CD8-positive, alpha-beta T cell (primary cell): ENCODE measurements at places on chromosomes 4 and X.

DNA sequence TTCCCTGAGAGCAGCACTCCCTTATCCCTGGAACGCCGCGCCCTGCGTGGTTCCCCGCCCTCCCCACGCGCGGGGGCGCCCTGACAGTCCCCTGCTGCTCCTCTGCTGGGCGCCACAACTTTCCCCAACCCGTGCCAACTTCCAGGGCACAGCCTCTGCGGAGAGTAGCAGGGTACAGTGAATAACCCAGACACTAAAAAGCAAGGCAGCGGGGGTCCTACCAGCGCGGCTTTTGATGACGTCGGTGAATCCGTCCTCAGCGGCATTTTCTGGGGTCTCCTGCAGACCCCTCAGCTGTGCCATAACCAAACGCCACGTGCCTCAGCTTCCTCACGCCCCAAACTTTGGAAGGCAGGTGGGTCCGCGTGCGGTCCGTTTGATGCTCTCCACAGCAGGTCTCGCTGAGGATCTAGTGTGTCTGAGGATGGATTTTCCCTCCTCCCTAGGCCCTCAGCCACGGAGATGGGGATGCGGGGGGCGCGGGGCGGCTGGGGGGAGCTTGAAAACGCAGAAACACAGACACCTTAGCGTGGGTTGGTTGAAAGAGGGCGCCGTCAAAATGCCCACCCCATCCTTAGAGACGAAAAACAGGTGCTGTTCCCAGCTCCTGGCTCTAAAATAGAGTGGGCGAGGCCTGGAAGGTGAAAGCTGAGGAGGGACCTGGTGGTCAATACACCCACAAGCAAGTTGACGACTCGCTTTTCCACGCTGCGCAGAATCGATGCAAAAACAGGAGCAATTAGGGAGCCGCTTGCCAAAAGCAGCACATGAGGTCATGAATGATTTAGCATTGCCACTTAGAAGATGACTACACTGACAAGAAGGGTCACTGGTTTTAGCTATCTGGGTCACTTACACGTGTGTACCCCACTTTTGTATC is 405.6 kb downstream of the FAM47A start:
- no peak for DNase-seq

- DNase-seq = no peak
Measured at GRCh38 chr4:76892601-76893000, 5.3 kb downstream of the SOWAHB start.

DNA sequence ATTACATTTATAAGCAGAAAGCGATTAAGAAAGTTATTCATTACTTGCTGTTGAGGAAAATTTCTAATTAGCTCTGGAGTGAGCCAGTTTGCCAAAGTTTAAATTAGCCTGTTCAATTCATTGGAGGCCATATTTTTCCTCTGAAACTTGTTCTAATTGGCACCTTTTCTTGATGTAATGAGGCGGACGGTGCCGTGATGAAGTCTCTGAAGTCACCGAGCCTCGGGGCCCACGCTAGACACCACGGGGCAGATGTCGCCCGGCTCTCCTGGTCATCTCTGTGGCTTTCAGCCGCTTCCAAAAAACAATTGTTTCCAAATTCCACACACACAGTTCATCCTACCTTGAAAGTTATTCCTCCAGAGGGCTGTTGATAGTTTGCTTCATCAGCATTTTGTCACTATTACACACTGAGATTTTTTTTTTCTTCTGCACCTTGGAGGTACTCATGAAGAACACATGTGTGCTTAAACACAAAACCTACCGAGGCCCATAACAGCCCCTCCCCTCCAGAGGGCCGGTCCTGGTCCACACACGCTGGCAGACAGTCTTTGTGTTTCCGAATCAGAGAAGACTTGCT is 3.9 kb upstream of the CTAG2 start:
- no peak for DNase-seq

GRCh38 chrX:23003116-23003515 is 3.4 kb downstream of the DDX53 start:
- no peak for DNase-seq

GRCh38 chr4:189084671-189085070 is 856.0 kb upstream of the FRG1 start:
- no peak for DNase-seq

GRCh38 chr4:99807666-99808065 is 9.0 kb upstream of the DAPP1 start:
- DNase-seq = no peak

DNA sequence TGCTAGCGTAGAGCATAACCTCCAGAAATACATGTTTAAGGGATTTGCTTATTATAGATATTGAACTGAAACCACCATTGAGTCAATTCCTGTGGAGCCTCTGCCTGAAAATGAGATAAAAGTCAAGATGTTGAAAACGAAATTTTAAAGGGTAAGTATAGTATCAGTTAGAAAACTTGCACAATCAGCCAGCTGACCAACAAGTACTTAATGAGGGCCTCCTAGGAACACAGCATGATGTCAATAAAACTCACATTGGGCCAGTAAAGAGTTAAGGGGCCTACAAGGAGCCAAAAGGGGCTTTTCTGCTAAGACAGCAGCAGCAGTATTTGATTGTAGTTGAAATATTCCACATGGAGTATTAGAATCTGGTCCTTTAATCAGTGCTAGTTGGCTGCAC is 314.1 kb upstream of the PPARGC1A start:
- DNase-seq = no peak

- DNase-seq = no peak
Measured at GRCh38 chr4:46667790-46668189, 241.3 kb downstream of the COX7B2 start.

- DNase-seq = no peak
Measured at GRCh38 chrX:26586570-26586969, 370.6 kb downstream of the MAGEB5 start.

GRCh38 chrX:133985164-133985966 is at the start of gene GPC3:
TSS of gene GPC3 (minus strand) at chrX:133985594.
- no peak for DNase-seq

DNA sequence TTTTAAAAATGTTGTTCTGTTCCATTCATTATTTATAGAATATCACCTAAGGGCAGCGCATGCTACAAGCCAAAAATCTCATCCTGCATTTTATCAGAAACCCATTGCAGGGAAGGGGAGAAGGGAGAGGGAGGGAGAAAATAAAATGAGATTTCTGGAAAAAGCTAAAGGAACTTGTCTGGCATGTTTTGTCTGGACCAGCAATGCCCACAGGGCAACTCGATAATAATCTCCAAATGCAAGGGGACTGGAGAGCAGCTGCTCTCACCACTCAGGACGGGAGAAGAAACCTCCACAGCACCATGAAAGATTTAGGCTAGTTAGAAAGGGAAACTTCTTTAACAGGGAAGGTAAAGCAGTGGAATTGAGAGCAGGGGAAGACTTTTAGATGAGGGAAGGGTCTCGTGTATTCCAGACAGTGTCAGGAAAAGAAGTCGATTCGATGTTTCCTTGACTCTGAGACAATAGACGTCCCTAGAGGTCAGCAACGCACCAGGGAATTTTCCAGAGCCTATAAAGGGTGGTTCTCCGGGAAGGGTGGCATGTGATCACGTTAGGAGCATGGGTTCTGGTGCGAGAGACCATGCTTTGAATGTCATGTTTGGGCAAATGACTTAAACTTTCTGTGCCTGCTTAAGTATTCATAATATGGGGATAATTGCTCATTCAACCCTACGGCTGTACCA is 132.2 kb upstream of the NDP start:
- DNase-seq = no peak

GRCh38 chr4:94653984-94654609 is 103.7 kb upstream of the BMPR1B start:
- DNase-seq = no peak

- DNase-seq = no peak
Measured at GRCh38 chr4:171676555-171677215, 136.5 kb upstream of the GALNTL6 start.

GRCh38 chrX:155841232-155841631 is 39.9 kb upstream of the VAMP7 start:
- no peak for DNase-seq

GRCh38 chr4:77800077-77800476 is 19.1 kb downstream of the CNOT6L start:
- no peak for DNase-seq

GRCh38 chrX:2332252-2332651 is 168.5 kb downstream of the DHRSX start:
- DNase-seq = no peak

DNA sequence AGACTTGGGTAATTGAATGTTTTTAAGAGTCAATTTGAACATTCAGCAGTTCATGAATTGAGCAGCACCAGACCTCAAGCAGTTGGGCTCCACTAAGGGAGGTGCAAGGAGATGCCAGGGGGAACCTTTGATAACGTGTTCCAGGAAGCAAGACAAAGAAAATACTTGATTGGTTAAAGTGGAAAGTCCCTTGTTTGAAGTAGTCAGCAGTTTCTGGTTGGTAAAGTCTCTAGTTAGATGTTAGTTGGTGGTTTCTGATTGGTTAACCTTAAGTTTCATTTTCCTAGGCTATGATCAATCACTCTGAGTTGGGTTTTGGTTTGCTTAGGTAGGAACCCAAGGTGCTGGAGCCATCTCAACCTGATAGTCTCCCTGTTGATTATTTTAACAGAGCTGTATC is 4.0 kb downstream of the HERC6 start:
- no peak for DNase-seq

GRCh38 chr4:1447676-1448588 is 41.7 kb upstream of the NKX1-1 start:
- DNase-seq = no peak

- DNase-seq = no peak
Measured at GRCh38 chr4:94715726-94716125, 42.0 kb upstream of the BMPR1B start.

GRCh38 chr4:56130606-56131155 is 181.9 kb downstream of the CEP135 start:
- no peak for DNase-seq

DNA sequence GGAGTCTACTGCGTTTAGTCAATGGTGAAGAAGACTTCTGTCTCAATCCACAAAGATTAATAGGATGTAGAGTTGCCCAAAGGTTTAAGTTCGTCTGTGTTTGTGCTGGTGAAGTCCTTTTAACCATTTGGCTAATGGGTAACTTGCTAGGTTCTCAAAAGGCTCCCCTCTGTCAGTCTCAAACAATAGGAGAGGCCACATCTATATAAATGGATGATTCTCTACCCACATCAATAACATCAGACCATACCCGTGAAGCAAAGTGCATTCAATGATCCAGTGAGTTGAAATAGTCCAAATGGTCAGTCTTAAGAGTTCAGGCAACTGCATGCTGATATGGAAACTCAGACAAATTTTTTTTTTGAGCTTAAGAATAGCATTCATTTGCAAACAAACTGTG is 28.1 kb downstream of the RS1 start:
- no peak for DNase-seq

DNA sequence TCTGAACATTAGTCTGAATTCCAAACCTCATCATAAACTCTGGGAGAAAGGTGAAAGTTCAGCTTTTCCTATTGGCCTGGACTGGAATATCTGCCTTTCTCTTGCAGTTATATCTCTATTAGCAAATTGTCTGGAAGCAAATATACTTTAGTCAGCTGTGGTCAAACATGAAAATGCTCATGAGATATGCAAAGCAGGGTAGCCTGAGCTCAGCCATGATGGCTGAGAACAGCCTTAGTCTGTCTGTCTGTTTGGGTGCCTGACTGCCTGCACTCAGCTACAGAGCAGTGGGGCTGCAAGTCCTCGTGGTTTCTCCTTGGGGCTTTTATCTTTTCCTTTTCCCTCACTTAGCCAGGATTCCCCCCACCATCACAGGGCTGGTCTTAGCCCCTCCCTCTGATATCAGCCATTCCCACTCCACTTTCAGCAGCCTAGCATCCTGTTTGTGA is 19.5 kb upstream of the PGRMC2 start:
- no peak for DNase-seq

- no peak for DNase-seq
Measured at GRCh38 chr4:77269505-77269904, 112.5 kb downstream of the CCNG2 start.

GRCh38 chr4:66045913-66046312 is 375.6 kb upstream of the EPHA5 start:
- DNase-seq = no peak

- no peak for DNase-seq
Measured at GRCh38 chr4:23023121-23023520, 330.4 kb downstream of the GBA3 start.

DNA sequence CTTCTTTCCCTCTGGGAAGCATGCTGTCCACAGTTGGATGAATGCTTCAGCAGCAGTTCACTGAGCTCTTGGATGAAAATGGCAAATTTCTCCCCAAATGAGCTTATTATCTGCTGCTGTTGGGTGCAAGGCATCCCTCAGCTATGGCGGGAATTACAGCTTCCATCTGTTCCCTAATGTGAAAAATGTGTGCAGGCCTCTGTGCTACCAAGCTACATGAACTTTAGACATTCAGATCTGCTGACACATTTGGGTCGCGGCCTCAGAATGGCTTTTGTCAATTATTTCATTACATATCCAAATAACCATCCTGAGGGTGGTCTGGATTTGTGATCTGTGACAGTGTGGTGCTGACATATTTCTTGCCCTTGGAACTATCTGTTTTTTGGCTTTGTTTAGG is 119.5 kb upstream of the SCML1 start:
- no peak for DNase-seq

- DNase-seq = no peak
Measured at GRCh38 chr4:1981251-1982058, 27.3 kb downstream of the NELFA start.

DNA sequence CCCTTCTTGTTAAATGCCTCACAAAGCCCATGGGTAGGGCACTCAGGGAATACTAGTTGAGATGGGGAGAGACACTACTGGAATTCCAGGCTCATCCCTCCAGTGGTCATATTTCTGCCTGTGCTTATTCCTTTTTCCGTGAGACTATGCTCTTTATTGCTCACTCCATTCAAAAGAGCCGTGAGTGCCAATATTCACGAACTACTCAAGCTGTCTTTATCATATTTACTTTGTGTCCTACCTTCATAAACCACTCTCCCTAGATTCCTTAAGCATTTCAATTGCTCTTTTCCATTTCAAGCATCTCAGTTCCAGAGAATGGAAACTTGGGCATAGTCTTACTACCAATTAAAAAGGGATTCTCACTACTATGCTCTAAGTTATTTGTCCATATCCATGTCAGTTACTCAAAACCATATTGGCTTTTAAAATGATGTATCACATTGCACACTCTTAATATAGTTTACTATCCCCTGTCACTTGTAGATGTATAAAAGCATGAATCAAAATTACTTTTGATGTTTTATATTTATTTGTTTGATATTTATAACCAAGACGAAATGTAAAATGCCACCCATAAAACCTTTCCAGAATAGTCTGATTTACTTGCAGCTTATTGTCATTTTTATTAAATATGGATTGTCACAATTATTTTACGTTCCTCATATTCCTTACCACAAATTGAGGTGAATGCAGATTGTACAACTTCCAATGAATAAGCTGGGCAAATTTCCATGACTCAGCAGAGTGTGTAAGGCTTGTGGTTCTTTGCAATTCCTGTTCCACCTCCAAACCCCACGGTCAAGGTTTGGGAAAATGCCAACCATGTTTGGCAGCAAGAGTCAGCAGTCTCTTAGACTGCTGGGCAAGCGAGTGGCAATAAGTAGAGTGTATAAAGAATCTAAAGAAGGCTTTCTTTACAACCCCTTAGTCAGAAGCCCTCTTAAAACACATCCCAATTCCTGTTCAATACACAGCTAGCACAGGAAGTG is 24.4 kb downstream of the ENOX2 start:
- no peak for DNase-seq

GRCh38 chrX:99242001-99242400 is 1168.1 kb downstream of the PCDH19 start:
- DNase-seq = no peak

GRCh38 chr4:185881430-185881829 is 69.4 kb upstream of the SORBS2 start:
- DNase-seq = no peak

- DNase-seq = no peak
Measured at GRCh38 chr4:479972-480371, 19.0 kb downstream of the ZNF721 start.
